Chondrocyte (in vitro differentiated cells): ENCODE measurements at places on chromosomes 7 and 10. TPM values are rescaled to one million over a fixed set of nuclear protein-coding genes. Genes with fewer than 3 reads are reported as not detected.

The NUDT5 gene
- total RNA-seq, result 43.0 to 51.8 TPM (median 43.9 TPM) in 3 replicates

- no peak overlapping the region for H3K4me3 ChIP-seq
- no peaks in the 10 kb centered on the region for H3K27me3 ChIP-seq
- DNase-seq, result no peak
- peaks cover 6% of the 10 kb centered on the region for H3K4me1 ChIP-seq
- no peak overlapping the region for H3K27ac ChIP-seq
- peaks cover 14% of the 10 kb centered on the region for H3K36me3 ChIP-seq
These were observed 6.3 kb downstream of the RINT1 start for GRCh38 chr7:105538339-105538738.

GRCh38 chr10:81600185-81600584 is 274.8 kb upstream of the NRG3 start:
- H3K36me3 ChIP-seq, result no peaks in the 10 kb centered on the region
- peaks cover 25% of the 10 kb centered on the region for H3K4me1 ChIP-seq
- no peak for DNase-seq
- H3K4me3 ChIP-seq, result no peak overlapping the region

DNA sequence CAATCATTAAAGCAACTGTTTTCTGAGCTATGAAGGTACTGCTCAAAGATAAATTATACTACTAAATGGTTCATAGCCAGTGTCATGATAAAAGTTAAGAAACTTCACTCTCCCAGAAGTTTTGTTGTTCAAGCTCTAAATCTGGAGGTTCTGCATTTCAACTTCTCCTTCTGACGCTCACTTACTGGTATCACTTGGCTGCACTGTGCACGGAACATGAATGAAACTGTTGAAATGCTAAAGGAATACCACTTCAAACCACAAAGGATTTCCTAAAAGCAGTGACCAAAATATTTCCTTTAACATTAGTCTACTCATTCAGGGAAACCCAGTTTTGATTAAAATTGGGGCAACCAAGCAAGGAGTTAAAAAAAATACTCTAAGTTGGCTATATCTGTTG is 93.6 kb downstream of the UBE2H start:
- no peak overlapping the region for H3K4me3 ChIP-seq
- no peaks in the 10 kb centered on the region for H3K27me3 ChIP-seq
- DNase-seq, result no peak

GRCh38 chr10:91162495-91163268 is 57.8 kb upstream of the PCGF5 start:
- H3K27me3 ChIP-seq, result peaks cover 3% of the 10 kb centered on the region
- H3K27ac ChIP-seq, result no peak overlapping the region
- peaks cover 18% of the 10 kb centered on the region for H3K4me1 ChIP-seq
- DNase-seq, result no peak
- H3K4me3 ChIP-seq, result peak overlapping the region; percentile 71
- H3K36me3 ChIP-seq, result no peaks in the 10 kb centered on the region

DNA sequence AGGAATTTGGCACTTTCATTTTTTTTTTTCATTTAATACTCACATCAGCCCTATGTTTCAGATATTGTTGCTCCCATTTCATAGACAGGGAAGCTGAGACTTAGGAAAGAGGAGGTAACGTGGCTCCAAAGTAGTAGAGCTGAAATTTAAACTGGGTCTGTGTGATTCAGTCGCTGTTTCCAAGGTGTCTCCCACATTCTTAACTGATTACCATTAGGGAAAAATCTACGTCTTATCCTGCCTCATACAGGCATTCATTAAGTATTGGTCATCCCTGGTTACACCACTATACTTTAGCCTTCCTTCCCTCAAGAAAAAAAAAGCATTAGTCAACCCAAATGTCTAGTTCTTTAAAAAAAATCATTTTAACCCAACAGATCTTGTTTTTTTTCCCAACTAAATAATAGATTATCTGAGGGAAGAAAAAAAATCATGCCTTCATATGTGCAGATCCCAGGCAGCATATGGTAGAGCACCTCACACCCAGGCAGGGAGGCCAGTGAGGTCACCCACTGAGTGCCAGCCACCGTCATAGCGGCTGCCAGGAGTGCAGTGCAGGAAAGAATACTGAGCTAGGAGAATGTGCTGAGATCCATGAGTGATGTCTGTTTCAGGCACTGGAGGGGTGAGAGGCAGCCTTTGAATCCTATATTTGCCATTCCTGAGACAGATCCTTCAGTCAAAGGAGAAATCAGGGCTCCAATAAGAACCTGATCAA is 59.0 kb upstream of the SORCS3 start:
- H3K4me3 ChIP-seq, result no peak overlapping the region
- peaks cover 24% of the 10 kb centered on the region for H3K27me3 ChIP-seq
- H3K4me1 ChIP-seq, result peaks cover 4% of the 10 kb centered on the region
- H3K36me3 ChIP-seq, result no peaks in the 10 kb centered on the region
- H3K27ac ChIP-seq, result no peak overlapping the region
